Fibroblast of villous mesenchyme (primary cell): ENCODE measurements at places on chromosomes 4 and X. TPM values are rescaled to one million over a fixed set of nuclear protein-coding genes. Genes with fewer than 3 reads are reported as not detected.
A peak's percentile ranks its signal among the peaks of the same experiment; 100 is the strongest.

HNRNPD gene
- 25.0 and 27.1 TPM in 2 replicates for total RNA-seq

- no peak for DNase-seq
Observed at GRCh38 chrX:71815121-71815905, 52.2 kb downstream of the CXorf49B start.

GRCh38 chr4:85482010-85482738 lies 7.2 kb downstream of the ARHGAP24 start:
- no peak for DNase-seq

GYPB gene
- total RNA-seq: not detected in 2 replicates

GRCh38 chr4:138697851-138698250 lies 317.7 kb upstream of the NOCT start:
- DNase-seq: peak; percentile 58
